Central memory CD4-positive, alpha-beta T cell (primary cell): ENCODE measurements at places on chromosomes 1 and 21.

- DNase-seq = no peak
Measured at GRCh38 chr1:227654858-227655752, 80.0 kb downstream of the JMJD4 start.

DNA sequence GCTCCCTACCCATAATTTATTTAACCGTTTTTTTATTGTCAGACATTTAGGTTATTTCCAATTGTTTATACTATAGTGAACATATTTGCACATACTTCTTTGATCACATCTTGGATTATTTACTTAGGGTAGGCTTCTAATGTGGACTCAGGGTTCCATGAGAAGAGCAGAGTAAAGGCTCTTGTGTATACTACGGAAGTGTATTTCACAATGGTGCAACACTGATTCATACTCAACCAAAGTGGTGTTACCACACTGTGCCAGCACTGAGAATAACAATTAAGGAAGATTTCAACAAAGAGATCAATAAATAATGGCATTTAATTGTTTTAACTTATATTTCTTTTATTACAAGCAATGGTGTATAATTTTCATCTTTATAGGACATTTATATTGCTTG, 251.2 kb downstream of the ZNF326 start:
- DNase-seq = no peak

DNA sequence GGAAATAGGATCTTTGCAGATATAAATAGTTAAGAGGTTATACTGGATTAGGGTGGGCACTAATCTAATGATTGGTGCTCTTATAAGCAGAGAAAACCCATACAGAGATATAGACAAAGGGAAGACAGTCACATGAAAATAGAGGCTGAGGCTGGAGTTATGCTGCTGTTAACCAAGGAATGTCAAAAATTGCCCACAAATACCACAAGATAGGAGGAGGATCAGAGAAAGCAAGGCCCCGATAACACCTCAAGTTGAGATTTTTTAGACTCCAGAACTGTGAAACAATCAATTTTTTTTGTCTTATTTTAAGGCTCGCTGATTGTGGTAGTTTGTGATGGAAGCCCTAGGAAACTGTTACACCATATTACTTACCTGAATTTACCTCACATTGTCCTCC, 513.2 kb downstream of the COL11A1 start:
- no peak for DNase-seq

DNA sequence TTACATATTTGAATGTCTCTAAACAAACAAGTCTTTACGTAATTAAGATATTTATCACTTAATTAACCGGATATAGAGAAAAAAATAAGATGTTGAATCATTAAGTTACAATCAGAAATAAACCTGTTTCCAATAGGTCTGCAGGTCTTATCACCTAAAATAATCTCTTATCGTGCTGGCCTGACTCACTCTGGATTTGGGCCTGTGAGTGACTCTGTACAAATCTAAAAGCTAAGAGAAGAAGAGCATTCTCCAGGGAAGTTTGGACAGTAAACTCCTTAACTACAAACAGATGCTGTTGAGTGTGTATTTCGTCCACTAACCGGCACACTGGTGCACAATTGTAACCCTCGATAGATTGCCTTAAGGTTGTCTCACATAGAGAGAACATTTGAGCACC, 25.3 kb downstream of the CEP104 start:
- no peak for DNase-seq

DNA sequence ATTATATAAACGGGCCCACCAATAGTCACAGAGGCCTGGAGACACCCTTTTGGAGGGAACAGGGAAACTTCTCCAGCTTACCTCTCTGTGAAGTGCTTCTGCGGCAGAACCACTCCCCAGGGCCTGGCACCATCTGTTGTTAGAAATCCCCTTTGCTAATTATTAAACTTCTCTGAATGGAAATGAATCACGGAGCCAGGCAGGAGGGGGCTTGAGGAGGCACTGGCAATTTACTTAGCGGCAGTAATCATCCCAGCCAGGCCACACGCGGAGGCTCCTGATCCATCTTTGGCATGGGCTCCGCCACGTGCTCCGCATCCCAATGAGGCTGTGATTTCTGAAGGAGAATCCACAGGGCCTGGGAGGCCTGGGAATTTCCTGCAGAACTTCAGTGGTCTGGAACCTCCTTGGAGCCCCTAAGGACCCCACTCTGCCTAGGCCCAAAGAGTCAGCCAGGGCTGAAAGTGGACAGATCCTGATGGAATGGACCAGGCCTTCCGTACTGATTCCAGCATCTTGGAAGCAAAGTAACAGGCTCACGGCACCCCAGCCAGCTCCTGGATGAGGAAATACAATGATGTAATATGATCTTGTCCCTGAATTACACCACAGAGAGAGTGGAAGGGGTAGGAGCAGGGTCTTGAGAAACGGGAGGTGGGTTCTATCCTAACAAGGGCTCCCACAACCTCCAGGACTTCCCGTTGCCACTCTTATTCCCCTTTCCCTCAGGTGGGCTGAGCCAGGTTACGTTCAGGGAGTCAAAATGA, 62.3 kb downstream of the GRIK3 start:
- DNase-seq = no peak

GRCh38 chr1:93690921-93691789, 9.5 kb upstream of the BCAR3 start:
- no peak for DNase-seq

GRCh38 chr1:230693777-230694176, 20.1 kb downstream of the AGT start:
- DNase-seq = no peak

GRCh38 chr1:178774263-178774662, 49.2 kb downstream of the RALGPS2 start:
- DNase-seq = no peak

- DNase-seq = no peak
Measured at GRCh38 chr1:185292237-185292636, 24.8 kb downstream of the IVNS1ABP start.

GRCh38 chr1:212284332-212284743, 872 bp upstream of the PPP2R5A start:
- DNase-seq = no peak

DNA sequence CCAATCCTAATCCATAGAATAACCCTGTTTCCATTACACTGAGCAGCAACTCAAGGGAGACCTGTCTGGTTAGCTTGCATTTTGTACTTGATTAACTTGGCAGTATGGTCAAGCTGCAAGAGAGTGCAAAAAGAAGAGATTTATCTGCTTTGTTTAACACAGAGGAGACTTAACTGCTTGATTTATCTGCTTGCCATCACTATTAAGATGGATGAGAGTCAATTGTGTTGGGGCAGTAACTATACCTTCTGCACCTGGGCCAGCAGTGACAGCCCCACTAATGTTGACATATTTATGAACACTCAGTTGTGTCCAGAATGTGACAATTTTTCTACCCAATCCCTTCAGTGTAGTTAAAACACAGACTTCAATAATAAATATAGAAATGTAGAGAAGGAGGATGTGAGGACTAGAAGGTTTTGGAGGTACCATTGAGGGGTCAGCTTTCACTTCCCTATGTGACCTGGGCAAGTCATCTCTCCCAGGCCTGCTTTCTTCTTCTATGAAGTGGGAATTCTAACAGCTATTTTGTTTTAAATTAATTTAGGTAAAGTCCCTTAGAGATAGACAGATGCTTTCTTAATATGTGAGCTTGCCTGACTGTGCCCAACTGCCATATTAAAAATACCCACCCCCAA, 159.1 kb upstream of the KCNK2 start:
- DNase-seq = no peak

- DNase-seq = no peak
Measured at GRCh38 chr1:171756856-171757255, 15.0 kb upstream of the VAMP4 start.
